ENCODE measurements at places on chromosomes 12 and 14.

DNA sequence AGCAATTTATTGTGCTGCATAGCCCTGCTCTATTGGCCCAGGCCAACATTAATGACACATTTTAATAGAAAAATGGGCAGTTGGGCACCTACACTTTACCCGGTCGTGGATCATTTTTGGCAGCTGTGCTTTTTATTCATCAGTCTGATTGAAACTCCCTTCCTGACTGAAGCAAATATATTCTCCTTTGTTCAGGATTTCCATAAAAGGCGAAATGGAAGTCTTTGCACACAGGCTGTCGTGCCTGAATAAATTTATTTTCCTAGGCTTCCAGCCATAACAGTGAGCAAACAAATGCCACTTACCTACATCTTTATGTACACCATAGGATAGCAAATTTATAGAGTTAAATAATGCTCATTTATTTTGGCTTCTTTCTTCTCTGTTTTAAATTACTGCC is 480.7 kb upstream of the DCN start:
- DNase-seq, result no peak

- DNase-seq, result no peak
Observed at GRCh38 chr14:91383439-91383838, 34.2 kb downstream of the CCDC88C start.

- DNase-seq, result no peak
Observed at GRCh38 chr12:2288471-2288870, 235.7 kb downstream of the CACNA1C start.

GRCh38 chr14:61470961-61471293 is 149.5 kb downstream of the PRKCH start:
- DNase-seq, result no peak

- no peak for DNase-seq
Observed at GRCh38 chr12:26658991-26659390, 174.0 kb downstream of the ITPR2 start.

DNA sequence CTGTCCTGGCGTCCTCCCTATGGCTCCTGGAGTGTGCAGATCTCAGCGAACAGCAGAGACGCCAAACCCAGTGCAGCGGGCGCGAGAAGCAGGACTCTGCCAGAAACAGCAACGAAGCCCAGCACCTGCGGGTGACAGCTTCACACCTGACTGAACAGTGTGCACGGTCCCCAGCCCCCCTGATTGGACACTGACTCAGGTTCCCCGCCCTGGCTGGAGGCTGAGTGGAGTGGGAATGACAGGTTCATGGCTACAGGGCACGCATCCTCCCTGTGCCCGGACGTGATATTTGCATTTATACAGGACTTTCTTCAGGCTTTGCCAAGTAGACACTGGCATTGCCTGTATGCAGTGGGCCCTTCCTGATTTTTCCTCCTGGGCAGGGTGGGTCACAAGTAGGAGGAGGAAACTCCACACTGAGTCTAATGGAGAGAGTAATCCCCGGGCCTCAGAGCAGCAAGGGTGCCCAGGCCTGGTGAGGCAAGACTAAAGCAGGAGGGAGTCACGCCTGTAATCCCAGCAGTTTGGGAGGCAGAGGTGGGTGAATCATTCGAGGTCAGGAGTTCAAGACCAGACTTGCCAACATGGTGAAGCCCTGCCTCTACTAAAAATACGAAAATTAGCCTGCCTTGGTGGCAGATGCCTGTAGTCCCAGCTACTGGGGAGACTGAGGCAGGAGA is 71.6 kb downstream of the ASCL4 start:
- no peak for DNase-seq

DNA sequence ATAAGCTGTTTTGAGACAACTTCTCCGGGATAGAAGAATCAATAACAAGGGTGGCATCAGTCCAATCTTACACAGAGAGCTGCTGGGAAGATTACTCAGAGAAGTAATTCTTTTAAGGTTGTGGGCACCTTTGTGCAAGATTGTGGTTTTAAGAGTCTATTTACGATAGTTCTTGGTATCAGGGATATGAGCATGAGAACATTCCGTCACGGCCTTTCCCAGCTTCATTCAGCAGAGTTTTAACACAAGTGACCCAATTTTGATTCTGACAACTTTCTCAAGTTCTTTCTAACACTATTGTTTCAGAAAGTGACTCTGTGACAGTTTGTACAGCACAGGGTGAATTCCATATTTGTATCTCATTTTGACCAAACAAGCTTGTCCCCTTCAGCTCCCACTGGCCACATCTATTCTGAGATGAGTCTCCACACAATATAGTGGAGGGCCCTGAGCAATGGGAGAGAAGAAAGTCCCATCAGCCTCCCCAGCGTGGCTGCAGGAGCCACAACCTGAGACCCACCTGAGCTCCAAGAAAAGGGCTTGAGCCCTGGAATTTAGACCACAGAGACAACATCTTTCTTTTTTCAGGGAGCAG is 869.2 kb downstream of the TMEM121 start:
- no peak for DNase-seq

- no peak for DNase-seq
Observed at GRCh38 chr12:120242275-120242799, 23.2 kb downstream of the PXN start.

DNA sequence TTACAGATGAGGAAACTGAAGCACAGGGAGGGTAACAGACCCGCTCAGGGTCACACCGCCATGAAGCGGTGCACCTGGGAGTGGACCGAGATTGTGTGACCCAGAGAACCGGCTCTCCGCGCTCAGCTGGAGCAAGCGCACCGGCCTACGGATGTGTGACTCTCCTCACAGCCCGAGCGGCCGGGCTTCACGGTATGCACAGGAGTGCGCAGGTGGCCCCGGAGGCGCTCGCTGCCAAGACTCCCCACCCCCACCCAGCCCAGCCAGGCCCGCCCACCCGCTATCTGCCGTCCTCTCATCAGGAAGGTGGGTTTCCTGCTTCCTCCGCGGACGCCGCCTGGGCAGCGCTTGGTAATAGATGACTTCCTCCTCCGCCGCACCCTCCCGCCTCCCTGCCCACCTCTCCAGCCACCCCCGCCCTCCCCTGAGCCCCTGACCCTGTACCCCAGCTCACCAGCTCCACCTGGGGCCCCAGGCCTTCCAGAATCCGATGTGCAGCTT is 110.7 kb downstream of the NCOR2 start:
- peak; percentile 37 for DNase-seq

DNA sequence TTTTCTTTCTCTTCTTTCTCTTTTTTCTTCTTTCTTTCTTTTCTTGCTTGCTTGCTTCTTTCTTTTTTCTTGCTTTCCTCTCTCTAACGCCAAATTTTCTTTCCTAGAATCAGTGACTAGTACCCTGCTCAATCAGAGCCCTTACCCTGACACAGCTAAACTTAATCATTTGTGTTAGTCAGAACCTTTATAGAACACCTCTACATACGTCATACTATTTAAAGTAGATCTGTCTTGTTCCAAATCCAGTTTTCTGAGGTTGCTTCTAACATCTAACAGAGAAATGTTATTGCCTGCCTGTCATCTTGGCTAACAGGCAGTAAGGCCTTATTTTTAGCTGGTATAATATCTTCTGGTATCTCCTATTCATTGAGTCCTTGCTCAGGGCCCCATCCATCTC is 65.5 kb upstream of the MYF6 start:
- DNase-seq, result no peak

DNA sequence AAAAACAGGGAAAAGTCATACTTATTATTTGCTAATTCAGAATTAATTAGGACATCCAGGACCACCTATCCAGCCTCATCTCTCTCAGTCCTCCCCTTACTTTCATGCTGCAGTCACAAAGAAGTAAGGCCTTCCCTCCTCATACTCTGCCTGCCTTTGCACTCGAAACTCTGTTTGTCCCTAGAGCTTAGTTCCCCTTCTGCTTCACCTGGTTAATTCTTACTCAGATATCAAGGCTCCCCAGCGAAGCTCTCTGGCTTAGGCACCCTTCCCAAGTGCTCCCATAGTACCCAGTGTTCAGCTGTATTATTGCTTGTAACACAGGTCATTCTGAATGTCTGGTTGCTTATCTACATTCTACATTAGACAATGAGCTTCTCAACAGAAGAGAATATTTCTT is 81.3 kb downstream of the ERGIC2 start:
- DNase-seq, result no peak

All from stimulated activated CD8-positive, alpha-beta memory T cell treated with anti-CD3 and anti-CD28 coated beads, Interleukin-12 subunit alpha, Interleukin-12 subunit beta, amount 100 ng/mL, for 4 hours (primary cell).